T1000 (cell line): ENCODE measurements at places on chromosomes 1 and 21.
A peak's percentile ranks its signal among the peaks of the same experiment; 100 is the strongest.

- no peak for DNase-seq
Observed at GRCh38 chr1:165539306-165539705, 4.5 kb upstream of the LRRC52 start.

GRCh38 chr1:90850181-90850897, 133.2 kb upstream of the BARHL2 start:
- DNase-seq = no peak

DNA sequence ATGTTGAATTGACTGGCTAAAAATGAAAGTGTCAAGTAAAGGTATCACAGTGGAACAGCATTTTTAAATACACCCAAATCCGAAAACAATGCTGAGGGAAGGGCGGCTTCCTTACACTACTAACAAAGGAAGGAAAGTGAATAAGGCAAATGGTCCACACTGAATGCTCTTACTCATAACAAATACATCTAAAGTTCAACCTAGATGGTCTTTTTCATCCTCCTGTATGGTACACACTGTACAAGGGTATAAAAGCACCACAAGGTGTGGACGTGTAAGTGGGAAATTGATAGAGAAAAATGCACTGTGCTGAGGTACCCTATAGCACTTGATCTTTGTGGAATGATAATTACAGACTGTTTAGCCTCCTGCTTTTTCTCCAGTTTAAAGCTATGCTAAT, 7.1 kb upstream of the PALMD start:
- DNase-seq = no peak

GRCh38 chr1:80153762-80154161, 1147.2 kb upstream of the ADGRL4 start:
- no peak for DNase-seq

DNA sequence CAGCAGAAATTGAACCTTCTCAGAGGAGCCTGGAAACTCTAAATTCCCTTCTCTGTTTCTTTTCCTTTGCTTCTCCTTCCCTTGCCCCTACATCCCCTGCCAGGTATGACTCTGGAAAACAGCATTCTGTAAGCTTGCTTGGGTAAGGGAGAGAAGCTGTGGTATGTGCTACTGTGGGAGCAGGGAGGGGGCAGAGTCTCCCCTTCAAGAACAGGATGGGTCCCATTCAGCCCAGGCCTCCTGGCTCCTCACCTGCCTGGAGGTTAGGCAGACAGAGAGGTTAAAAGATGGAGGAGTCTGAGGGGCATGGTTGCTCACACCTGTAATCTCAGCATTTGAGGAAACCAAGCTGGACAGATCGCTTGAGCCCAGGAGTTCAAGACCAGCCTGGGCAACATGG, 40.6 kb upstream of the UBE2U start:
- no peak for DNase-seq

GRCh38 chr21:40638466-40639251, 208.3 kb downstream of the DSCAM start:
- DNase-seq = no peak

GRCh38 chr1:30615816-30616590, 107.4 kb downstream of the MATN1 start:
- no peak for DNase-seq

DNA sequence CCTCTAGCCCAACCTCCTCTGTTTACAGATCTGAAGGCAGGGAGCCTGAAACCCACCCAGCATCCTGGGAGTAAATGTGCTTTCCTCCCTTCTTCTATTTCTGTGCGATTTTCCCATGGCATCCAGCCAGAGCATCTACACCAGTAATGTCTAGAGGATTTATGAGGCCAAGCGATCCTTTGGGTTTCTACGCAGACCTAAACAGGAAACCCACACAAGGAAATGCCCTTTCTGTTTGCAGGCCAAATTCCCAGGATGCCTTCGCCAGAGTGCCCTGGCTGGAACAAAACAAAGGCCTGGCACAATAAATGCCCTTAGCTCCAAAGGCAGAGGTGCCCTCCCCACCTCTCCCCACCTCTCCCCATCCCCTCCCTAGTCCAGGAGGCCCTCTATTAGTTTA, 110.5 kb upstream of the CDC42BPA start:
- DNase-seq = no peak

DNA sequence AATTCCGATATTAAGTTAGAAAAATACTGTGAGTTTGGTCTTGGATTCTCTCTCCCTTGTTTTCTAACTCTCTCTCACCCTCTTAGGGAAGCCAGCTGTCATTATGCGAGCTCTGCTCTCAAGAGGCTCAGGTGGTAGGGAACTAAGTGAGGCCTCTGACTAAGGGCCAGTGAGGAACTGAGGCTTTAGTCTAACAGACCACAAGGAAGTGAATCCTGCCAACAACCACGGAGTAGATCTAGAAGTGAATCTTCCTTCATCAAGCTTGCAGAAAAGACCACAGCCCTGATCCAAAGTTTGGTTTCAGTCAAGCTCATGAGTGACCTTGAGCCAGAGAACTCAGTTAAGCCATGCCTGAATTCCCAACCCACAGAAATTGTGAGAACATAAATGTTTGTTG, 180.1 kb upstream of the PRMT6 start:
- no peak for DNase-seq

DNA sequence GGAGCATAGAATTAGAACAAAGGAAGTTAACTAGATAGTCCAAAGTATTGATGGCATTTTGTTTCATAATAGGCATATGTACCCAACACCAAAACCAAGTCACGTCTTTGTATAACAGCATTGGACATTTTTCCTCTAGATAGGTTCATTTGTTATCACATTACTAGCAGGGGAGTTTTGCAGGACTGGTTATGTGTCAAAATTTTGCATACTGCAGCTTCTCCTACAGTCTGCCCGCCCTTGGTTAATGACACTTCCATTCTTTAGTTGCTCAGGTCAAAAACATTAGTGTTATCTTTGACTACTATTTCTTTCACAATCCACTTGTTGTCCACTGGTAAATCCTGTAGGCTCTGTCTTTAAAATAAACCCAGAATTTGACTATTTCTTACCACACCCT, 8.9 kb downstream of the CAPZA1 start:
- DNase-seq = no peak

GRCh38 chr1:59552007-59552406, 255.1 kb downstream of the FGGY start:
- DNase-seq = no peak

GRCh38 chr1:61332196-61332753, 249.9 kb downstream of the NFIA start:
- DNase-seq = no peak

DNA sequence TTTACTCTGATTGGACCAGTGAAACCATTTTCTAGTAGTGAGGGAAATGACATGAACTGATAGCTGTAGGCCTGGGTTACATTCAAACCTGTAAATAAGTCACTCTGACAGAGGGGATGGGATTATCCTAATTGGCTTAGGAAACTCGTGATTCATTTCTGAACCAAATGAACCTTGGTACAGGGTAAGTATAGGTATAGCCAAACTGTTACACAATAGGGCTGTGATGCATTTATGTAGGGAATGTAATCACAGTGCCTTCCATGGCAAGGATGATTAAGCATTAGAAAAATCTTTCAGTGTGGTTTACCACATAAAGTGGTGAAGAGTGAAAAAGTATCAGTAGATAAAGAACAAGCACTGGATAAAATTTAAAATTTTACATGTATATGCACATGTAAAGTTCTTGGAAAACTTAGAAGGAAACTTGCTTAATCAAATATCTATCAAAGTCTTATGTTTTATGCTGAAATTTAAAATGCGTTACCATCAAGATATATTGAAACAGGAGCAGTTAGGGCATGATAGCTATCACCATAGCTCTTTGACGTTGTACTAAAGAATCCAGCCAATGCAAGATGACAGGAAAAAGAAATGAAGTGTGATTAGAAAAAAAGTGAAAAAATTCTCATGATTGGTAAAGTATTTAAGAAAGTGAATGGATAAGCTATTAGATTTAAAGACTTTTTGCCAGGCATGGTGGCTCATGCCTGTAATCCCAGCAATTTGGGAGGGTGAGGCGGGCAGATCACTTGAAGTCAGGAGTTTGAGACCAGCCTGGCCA, 63.0 kb downstream of the RABGAP1L start:
- DNase-seq = no peak

DNA sequence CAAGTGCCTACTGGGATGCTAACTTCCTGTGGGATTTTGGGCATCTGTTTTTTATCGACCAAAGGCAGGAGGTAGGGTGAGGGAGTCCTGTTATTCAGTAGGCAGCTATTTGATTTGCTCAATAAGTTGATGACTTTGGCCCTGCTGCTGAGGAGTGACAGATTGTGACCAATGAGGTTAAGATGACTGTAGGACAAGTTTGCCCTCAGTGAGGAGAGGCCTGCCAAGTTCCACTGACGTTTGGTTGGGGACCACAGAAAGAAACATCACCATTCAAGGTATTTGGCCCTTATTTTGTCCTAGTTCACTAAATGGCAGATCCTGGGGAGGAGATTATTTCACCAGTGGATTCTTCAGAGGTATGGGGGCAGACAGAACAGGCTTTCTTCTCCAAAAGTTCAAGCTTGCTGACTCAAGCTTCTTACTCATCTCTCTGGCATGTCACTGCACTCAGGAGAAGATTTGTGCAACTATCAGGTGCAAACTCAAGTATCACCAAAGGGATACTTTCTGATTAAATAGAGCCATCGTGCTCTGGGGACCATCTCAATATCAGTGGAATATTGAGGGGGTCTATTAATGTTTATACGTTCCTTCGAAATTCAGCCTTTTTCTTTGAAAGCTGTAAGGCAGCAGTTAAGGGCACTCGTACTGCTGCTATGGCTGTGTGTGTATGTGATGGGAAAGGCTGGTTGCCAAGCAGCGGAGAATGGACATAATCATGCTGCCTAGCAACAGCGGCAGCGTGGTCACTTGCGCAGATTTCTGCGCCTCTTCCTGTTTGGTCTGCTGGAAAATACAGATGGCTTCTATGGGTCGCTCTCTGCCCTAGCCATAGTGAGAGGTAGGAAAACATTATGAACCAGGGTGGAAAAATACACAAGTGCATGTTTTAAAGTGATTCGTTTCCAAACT, 78.7 kb downstream of the PBX1 start:
- peak; percentile 64 for DNase-seq

DNA sequence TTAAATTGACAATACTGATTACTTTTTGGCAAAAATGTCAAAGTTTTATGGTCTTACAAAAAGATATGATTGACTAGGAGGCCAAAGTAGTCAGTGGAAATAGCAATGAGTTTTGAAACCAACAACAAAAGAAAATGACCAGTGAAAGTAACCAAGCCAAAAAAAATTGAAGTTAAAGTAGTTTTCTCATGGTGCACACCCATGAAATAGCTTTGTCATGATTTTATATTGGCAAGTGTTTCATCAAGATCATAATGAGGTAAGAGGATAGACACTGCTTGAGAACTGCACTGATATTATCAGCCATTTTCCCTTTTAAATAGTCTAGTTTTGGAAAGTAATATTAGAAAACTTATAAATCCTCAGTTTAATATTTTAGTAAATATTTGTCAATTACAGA, 206.2 kb upstream of the ADAMTS5 start:
- DNase-seq = no peak

DNA sequence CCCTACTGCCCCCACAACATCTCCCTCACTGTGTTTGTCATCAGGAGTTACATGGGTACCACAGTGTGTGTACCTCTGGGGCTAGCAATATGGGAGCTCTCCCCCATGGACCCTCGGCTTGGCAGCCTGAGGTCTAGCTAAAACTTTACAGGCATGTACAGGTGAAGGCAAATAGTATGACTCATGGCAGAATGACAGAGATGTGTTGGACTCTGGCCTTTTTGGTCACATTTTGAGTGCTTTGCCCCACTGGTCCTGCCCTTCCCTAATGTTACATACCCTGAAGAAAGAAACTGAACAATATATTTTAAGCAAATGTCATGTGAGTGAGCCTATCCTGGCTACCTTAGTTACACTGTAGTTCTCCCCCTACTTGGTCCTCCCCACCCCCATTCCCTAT, 124.0 kb downstream of the NGF start:
- no peak for DNase-seq

- DNase-seq = no peak
Observed at GRCh38 chr1:165634154-165634921, 3.3 kb downstream of the MGST3 start.

DNA sequence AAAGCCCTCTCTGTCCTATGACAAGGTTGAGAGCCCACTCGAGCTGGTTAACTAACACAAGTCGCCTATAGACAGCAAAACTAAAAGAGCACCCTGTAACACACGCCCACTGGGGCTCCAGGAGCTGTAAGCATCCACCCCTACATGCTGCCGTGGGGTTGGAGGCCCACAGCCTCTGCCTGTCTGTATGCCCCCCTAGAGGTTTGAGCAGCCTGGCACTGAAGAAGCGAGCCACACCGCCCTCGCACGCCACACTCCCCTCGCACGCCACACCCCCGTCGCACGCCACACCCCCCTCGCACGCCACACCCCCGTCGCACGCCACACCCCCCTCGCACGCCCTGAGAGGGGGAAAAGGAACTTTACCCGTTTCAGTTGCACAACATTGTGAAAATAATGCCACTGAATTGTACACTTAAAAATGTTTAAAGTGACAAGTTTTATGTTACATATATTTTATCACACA, 13.2 kb upstream of the HMGCL start:
- DNase-seq = peak; percentile 65

DNA sequence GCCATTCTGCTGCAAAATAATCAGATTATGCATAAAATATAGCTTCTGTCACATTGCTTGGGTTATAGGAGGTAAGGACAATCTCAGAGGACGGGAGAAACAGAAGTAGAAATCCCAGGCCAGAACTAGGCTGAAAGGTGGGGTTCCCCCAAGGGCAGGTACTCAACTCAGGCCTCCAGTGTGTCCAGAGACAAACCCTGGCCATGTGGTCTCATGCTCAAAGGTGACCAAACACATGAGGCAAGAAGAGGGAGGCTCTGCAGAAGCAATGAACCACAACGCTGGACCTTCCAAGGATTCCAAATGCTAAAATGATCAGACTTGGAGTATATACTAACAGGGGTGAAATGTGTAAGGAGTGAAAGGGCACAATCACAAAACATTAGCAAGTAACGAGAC, 103.8 kb downstream of the DMRTB1 start:
- no peak for DNase-seq

- DNase-seq = no peak
Observed at GRCh38 chr1:2555634-2556276, 416 bp upstream of the TNFRSF14 start.

GRCh38 chr1:75265792-75266191, 131.6 kb downstream of the LHX8 start:
- peak; percentile 17 for DNase-seq

- DNase-seq = no peak
Observed at GRCh38 chr1:117633423-117633822, 27.6 kb downstream of the TENT5C start.

- DNase-seq = no peak
Observed at GRCh38 chr1:14476170-14476955, 122.1 kb upstream of the KAZN start.

DNA sequence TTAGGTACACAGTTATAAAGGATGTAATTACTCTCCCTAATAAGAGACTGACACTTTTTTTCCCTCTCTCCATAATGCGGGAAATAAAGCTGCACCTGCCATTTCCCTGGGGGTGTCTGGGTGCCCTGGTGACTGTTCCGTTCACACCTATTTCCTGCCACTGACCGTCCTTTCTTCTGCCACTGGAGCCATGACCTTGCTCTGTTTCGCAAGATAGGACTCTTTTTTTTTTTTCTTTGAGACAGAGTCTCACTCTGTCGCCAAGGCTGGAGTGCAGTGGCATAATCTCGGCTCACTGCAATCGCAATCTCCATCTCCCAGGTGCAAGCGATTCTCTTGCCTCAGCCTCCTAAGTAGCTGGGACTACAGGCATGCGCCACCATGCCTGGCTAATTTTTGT, 66.1 kb upstream of the SERBP1 start:
- DNase-seq = no peak
